ENCODE measurements at places on chromosomes 11 and 22.

- DNase-seq = no peak
These were observed 51.6 kb downstream of the ETS1 start for GRCh38 chr11:128535468-128536457.

GRCh38 chr11:128597209-128597608 is 9.9 kb upstream of the ETS1 start:
- DNase-seq = no peak

GRCh38 chr11:21768388-21768787 is 424.5 kb upstream of the ANO5 start:
- no peak for DNase-seq

DNA sequence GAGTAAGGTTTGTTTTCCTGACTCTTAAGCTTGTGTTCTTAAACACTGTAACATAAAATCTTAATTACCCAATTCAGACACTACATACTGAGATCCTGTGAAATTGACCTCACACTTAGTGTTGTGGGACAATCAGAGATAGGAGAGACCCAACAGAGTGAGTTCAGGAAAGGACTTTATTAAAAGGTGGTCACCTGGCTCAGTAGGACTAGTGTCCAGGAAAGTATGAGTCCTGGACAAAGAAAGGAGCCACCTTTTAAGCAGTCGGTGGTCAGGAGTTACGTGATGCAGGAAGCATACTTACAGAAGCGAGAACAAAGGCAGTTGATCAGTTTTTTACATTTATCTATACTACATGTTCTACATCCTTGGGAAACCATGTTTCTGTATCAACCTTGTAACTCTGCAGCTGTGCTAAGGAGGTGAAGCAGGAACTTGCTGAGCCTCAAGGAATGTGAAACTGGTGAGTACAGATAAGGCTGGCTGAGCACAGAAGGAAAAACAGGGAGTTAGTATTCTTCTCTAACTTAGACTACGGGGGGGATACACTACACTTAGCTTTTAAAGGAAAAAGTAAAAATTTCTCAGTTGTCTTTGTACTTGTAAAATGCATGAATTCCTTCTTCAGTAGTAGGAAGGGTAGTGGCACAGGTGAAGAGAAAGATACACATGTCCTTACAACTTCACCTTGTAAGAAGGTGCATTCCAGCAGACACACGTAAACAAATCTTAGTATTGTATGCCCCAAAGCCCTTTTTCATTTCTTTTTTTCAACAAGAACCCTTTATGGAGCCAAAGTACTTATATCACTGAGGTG is 15.1 kb downstream of the OR51E1 start:
- no peak for DNase-seq

DNA sequence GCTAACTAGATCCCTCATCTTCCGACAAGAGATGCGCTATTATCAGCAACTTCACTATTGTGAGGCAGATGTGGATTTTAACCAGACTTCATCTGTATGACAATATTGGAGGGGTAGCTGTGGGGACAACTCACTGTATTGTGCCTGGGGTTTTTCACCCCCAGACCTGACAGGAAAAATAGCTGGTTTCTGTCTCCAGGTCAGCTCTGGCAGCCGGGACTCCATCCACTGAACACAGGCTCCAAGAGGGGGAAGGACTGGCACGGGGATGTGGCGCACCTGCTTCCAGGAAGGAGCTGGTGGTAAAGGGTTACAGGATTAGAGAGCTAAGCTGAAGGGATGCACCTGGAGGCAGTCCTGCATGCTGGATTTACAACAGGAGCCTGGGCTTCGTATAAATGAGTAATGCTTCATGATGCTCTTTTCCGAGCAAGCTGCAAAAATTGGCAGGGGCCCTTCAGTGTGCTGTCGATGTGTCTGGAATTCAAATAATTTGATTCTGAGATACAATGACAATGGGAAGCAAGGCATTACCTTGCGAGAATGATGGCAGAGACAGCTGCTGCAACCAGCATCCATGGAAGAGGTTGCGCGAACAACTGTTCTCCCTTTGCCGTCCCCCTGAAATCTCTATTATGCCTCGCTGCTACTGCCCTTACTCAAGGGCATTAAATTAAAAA is 49.5 kb downstream of the LMO2 start:
- DNase-seq = no peak

GRCh38 chr11:11115475-11115874 is 237.6 kb downstream of the CSNK2A3 start:
- DNase-seq = no peak

Data from activated T-cell treated with anti-CD3 and anti-CD28 coated beads for 4 hours (primary cell).